ENCODE measurements at places on chromosomes 13 and 19.
A peak's percentile ranks its signal among the peaks of the same experiment; 100 is the strongest.

- no peak for DNase-seq
Observed at GRCh38 chr19:10061717-10062310, 24.3 kb upstream of the SHFL start.

DNA sequence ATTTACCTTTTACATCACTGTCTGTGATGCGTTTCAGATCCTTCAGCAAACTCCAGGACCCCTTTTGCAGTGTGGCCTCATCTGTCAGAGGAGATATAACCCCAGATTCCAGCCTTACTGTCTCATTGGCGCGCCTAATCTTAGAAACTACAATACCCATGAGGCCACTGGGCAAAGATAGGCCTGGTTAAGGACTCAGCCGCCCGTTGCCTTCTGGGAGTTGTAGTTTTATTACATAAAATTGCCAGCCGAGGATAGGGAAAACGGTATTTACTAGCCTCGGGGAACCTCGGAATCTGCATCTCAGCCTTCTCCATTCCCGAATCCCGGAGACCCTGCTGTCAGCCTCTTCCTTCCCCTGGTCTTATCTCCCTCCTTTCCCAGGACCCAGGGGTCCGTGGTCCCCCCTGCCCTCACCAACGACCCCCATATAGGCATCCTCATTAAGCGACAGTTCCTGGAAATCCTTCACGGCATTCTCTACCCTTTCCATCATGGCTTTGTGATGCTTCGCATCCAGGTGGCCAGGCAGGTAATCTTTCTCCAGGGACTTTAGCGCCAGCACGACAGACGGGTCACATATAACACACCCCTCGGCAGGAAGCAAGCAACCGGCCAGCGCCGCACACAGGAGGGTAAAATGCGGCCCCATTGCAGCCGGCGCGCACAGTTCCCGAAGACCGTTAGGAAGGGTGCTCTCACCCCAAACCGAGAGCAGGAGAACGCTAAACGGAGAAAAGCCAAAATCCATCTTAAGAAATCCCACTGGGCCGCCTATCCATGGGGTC, 1.3 kb downstream of the IZUMO1 start:
- DNase-seq, result peak; percentile 72

DNA sequence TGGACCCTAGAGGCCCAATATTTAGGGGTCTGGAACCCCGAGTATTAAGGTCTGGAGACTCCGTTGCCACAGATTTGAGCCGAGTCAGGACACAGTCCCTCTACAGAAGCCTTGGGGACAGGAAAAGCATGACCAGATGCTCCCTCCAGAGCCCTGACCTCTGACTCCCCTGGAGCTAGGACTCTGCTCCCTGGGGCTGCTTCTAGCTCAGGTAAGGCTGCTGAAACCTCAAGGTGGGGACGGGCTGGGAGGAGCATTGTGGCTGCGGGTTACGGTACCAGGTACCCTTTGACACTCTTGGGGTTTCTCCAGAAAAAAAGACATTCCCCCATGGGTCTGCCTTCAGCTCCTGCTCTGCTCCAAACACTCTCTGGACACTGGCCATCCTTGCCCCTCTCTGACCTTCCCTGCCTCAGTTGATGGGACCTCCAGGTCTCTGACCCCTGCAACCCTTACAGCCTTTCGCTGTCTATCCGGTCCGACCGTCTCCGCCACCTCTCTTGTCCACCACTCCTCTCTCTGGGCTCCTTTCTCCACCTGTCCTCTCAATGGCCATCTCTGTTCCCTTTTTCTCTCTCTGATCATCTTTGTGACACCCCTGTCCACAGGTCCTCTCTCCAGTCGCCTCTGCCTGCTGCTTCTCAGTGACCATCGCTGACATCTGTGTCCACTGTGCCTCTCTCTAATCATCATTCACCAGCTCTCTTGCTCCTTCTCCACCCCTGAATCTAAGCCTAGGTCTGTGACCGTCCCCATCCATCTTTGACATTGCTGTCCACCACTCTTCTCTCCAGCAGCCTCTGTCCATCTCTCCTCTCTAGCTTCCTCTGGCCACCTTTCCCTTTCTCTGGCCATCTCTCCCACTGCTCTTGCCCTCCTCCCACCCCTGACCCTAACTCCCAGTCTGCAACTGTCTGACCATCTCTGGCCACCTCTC, 1.4 kb downstream of the LRFN3 start:
- no peak for DNase-seq

DNA sequence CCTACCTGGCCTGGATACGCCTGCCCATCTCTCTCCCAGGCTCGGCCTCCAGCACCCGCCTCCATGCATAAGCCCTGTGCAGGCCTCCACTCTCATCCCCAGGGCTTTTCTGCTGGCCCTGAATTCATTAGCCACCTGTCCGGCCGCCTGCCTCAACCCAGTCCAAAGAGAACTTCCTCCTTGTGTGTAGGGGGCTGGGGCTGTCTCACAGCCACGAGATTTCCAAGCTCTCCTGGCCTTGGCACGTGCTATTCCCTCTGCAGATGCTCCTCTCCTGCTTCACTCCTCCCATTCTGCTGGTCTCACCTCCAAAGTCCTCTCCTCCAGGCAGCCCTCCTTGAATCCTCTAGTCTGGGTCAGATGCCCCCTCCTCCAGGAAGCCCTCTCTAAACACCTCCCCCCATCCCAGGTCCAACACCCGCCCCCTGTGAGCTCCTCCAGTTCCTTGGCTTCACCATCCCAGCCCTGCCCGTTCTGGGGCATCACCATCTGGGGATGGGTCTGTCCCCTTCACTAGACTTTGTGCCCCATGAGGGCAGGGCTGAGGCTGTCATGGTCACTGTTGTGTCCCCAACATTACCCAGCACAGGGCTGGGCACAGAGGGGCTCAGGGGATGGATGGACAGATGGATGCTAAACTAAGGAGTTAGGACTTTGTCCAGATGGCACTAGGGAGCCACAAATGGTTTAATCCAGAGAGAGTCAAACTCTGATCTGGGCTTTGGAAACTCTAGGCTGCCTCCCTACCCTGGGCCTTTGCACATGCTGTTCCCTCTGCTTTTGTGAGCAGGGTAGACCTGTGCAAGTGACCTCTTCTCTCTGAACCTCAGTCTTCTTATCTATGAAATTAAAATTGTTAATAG, 14.8 kb downstream of the MEIS3 start:
- DNase-seq, result no peak

- no peak for DNase-seq
Observed at GRCh38 chr19:3369337-3370213, 3.2 kb downstream of the NFIC start.

DNA sequence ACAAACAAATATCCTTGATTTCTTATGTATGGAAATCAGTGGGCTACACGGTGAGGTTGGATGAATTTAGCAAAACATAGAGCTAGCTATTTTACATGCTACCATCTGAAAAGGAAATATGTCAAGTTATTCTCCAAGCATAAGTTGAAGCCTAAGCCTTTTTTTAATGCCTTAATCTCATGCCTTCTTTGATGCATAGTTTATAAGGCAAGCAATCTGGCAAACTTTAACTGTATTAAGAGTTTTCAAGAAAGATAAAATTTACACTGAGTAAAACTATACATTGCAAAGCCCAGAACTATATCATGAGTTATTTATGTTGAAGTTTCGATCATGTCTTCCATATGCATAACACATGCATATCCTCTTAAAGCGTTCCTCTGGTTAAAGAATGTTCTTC, 85.0 kb upstream of the ATXN8OS start:
- DNase-seq, result no peak

DNA sequence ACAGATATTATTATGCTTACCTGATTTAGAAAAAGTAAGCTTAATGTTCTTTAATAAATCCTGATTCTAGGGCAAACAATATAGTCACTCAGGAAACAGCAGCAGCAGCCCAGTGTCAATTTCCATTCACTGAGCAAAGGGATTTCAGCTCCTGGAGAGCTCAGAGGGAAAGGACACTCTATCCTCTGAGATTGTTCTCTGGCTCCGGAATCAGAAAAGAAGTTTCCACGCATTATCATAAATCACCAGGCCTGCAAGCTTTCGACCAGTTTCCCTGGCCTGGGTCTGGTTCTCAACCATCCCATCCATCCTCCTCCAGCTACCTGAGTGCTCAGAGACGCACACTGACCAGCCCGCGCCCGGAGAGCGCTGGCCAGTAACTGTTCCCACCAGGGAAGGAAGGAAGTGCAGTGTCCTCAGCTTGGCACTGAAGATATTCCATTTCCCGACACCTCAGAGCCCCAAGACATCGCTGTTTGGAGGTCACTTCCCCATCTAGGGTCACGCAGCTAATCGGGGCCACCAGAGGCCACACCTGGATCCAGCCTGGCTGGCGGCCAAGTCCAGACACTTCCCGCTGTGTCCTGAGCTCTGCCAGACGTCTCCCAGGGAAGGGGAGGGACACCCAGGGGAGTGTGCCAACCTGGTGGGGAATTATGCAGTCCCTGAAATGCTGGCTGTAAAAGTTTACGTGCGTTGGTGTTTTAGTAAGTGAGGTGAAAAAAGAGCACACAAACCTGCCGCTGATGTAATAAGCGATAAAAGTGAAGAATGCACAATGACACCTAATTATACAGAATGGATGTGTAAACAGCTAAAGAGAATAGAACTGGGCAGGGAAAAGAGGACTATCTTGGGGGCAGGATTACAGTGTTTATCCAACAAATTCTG, 29.1 kb downstream of the EPS15L1 start:
- no peak for DNase-seq

- no peak for DNase-seq
Observed at GRCh38 chr19:45217193-45217956, 27.8 kb downstream of the EXOC3L2 start.

- no peak for DNase-seq
Observed at GRCh38 chr13:42575938-42576337, 2.0 kb downstream of the TNFSF11 start.

GRCh38 chr13:80477661-80478443, 136.9 kb upstream of the SPRY2 start:
- no peak for DNase-seq

DNA sequence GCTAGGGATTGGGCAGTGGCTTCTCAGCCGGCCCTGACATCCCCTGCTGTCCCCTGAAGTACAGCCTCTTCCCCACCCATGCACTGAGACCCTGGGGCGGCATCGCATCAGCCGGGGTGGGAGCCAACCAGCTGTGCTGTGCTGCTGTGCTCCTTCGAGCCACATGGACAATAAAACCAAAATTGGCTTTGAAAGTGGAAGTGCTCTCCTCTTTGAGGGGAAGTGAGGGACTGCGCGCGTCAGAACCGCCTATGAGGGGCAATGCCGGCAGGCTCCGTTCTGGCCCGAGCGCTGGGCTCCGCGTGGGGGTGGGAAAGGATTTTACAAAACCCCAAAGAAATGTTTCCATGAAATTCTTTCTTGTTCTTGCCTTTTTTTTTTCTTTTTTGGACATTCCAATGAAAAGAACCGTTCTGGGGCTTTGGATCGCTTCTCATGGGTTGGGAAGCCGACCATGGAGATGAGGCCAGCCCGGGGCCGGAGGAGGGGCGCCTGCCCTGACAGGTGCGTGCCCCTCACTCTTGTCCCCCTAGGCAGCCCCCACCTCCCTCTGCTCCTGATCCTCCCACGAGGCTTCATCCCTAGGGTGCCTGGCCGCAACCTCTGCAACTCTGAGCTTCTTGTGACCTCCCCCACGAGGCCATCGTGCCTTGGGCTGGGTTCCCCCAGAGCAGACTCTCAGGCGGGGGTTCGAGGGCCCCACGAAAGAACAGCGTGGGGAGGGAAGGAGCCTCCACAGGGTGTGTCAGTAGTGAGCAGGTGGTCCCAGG, 22.6 kb downstream of the KLHL26 start:
- no peak for DNase-seq

GRCh38 chr19:6811906-6812305, 39.4 kb downstream of the VAV1 start:
- peak; percentile 53 for DNase-seq

- no peak for DNase-seq
Observed at GRCh38 chr13:33611121-33611805, 206.7 kb upstream of the RFC3 start.

GRCh38 chr19:48867123-48867745, 1.2 kb downstream of the PLEKHA4 start:
- no peak for DNase-seq

- no peak for DNase-seq
Observed at GRCh38 chr19:35555301-35556005, 8.0 kb downstream of the ATP4A start.

- DNase-seq, result no peak
Observed at GRCh38 chr19:50549059-50549926, 18.9 kb downstream of the LRRC4B start.

DNA sequence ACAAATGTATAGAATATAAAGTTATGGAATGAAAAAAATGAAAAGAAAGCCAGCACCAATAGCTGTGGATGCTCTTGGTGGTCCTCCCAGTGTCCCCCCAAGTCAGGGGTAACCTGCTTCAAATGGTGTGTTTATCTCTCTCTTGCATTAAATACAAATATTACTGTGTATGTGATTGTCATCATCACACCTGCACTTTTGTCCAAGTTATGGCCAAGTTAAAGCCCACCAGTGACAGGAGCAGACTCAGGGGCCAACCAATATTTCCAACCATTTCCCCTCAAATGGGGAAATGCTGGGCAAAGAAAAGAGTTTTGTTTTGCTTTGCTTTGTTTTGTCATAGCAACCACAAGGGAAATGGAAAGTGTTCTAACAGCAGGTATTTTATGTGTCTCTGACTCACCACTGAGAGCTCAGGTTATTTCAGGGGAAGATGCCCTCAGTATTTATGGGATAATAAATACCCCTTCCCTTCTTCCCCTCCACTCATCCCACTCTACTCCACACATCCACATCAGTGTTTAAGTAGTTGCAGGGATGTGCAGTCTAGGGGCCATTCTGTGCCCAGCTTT, 133.6 kb downstream of the COL4A1 start:
- DNase-seq, result no peak
